NCI-H2171 treated with DMSO at 0.1 percent for 48 hours (cell line): ENCODE measurements at places on chromosomes 16 and 17.
A peak's percentile ranks its signal among the peaks of the same experiment; 100 is the strongest.

- no peak for DNase-seq
Observed at GRCh38 chr17:41803049-41804020, 8.4 kb downstream of the P3H4 start.

GRCh38 chr17:40540448-40540847, 24.8 kb downstream of the CCR7 start:
- DNase-seq: no peak

DNA sequence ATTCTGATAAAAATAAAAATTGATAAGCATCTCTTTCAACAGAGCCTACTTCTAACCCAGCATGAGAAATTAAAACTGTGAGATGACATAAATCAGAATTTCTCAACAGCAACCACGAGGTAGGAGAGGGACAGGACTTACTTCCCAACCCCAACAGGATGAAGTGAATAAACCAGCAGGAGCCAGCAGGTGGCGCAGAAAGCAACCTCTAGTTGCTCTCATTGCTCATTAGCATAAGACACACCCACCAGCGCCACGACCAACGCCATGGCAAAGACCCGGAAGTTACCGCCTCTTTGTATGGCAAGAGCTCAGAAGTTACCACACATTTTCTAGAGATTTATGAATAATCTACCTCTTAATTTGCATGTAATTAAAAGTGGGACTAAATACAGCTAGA, 189.4 kb upstream of the CDH8 start:
- DNase-seq: peak; percentile 70

DNA sequence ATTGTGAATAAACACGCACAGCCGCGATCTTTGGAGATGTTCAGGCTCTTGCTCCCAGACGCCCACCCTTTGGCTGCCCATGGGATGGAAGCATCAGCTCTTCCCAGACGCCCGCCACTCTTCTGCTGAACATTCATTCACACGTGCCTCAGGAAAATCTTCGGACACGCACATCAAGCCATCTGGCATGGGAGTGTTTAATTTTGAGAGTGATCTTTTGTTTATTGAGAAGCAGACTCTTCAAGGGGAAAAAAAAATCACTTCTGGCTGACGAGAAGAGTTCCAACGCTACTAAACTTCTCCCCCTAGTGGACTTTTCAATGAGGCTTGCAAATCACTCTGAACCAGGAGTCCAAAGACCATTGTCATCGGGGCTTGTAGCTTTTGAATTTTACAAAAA, 62.0 kb upstream of the NUDT7 start:
- DNase-seq: peak; percentile 36

- no peak for DNase-seq
Observed at GRCh38 chr16:67558859-67559258, 3.5 kb upstream of the CTCF start.

- no peak for DNase-seq
Observed at GRCh38 chr17:63500543-63501390, 22.4 kb upstream of the KCNH6 start.

DNA sequence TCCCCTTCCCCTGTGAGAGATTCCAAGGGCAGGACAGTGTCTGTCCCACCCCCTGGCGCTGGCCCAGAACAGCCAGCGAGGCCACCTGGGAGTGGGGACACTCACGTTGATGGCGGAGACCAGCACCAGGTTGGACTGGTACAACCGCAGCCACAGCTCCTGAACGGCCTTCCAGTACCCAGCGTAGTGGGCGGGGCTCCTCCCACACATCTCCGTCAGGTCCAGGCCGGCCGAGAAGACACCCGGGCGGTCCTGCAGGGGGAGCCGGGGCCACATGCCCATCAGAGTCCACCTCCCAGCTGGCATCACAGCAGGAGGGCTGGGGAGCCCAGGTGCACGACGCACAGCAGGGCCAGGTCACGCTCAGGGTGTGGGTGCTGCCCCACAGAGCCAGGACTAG, 7.1 kb downstream of the ECI1 start:
- no peak for DNase-seq

GRCh38 chr17:65664696-65665095, 103.2 kb upstream of the AXIN2 start:
- DNase-seq: no peak

DNA sequence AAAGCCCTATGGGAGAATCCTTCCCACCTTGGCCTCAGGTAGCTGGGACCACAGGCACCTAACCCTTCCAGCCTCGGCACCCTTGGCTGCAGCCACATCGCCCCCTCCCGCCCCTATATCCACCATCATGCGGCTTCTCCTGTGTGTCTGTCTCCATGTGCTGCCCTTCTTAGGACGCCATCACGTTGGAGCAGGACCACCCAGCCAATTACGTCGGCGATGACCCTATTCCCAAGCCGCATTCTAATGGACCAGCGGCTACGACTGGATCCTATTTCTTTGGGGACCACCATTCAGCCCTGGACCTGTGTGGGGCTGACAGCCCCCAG, 3.3 kb upstream of the CCDC57 start:
- DNase-seq: no peak

DNA sequence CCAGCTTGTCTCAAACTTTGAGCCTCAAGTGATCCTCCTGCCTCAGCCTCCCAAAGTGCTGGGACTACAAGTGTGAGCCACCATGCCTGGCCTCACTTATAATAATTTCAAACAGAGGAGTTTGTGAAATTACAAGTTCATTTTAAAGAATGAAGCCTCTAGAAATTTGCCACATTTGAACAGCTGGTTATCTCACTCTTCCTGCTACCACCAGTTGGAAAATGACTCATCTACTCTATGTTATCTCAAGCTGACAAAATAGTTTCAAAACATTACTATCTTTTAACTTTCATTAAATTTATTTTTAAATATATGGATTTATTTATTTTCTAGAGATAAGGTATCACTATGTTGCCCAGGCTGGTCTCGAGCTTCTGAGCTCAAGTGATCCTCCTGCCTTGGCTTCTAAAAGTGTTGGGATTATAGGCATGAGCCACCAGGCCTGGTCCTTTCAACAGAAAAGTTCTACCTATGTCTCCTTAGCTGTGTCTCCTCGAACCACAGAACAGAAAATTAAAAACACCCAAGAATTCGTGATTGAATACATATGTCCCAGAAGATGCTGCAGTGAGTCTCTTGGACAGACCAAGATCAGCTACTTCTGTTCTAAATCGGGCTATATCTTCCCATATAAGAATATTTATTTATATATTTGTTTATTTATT, 47.6 kb downstream of the MYH13 start:
- DNase-seq: no peak

DNA sequence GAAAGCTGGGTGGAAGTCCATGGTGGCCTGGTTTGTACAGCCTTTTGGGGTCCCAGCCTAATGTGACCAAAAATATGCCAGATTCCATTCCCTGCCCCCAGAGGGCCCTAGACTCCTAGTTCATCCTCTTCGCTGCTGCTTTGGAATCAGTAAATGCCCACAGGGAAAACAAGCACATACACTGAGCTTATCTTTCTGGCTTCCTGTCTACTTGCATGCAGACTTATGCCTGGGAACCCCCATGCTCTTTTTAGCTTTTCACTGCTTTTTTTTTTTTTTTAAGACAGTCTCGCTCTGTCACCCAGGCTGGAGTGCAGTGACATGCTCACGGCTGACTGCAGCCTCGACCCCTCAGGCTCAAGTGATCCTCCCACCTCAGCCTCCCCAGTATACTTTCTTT, 6.2 kb upstream of the CD300LG start:
- DNase-seq: peak; percentile 12

- DNase-seq: no peak
Observed at GRCh38 chr17:75774471-75774990, 9.5 kb upstream of the GALK1 start.

DNA sequence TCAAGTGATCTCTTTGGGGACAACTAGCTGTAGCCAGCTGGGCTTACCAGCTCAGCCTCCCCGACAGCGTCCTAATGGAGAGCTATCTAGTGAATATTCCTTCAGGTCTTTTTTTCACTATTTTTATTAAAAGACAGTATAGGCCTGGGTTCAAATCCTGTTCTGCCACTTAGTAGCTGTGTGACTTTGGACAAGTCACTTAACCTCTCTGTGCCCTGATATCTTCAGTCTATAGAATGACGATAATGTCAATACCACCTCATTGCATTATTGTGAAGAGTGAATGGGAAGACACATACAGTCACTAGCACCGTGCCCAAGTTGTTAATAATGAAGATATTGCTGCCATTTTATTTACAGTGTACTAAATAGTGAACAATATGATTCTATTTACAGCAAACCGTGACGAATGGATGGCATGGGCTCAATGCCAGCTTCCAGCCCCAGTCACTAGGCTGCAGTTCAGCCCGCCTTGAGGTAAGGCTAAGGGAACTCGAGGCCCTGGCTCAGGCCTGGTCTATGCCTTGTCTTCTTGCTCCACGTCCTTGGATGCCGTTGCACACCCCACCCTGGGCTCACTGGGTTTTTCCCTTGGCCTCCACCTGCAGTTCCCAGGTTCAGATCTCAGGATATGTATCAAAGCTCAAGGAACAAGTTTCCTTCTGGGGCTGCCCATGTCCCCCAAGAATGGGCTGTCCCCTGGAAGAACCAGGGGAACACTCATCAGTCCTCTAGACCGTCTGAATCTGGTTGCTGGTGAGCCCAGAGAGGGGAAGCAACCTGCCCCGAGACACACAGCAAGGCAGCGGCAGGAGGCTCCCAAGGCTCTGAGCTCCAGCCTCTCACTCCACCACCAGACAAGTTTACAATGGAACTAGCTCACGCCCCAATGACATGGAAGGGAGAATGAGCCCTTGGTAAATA, 95.4 kb upstream of the TNRC6C start:
- DNase-seq: no peak

- DNase-seq: no peak
Observed at GRCh38 chr17:10115536-10115932, 82.9 kb downstream of the GAS7 start.

DNA sequence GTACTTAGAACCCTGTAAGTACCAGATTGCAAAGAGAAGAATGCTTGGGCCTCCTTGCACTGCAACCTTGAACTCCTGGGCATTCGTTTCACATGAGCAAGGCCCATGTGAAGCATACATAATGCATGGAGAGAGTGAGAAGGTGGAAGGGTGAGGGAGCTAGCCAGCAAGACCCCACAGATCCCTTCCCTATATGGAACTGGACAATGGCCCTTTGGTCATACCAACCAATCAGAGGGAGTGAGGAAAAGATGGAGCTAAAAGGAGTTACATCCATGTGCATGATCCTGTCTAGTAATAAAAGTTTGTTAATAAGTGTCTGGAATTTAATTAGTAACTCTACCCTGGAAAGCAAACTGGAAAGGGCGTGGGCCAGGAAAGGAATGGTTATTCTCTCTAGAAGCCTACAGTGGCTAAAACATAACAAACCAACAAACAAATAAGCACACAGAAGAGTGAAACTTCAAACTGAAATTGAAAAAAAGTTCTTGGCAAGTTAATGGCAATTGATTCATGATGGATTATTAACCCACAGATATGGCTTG, 29.6 kb downstream of the DNAH3 start:
- no peak for DNase-seq

DNA sequence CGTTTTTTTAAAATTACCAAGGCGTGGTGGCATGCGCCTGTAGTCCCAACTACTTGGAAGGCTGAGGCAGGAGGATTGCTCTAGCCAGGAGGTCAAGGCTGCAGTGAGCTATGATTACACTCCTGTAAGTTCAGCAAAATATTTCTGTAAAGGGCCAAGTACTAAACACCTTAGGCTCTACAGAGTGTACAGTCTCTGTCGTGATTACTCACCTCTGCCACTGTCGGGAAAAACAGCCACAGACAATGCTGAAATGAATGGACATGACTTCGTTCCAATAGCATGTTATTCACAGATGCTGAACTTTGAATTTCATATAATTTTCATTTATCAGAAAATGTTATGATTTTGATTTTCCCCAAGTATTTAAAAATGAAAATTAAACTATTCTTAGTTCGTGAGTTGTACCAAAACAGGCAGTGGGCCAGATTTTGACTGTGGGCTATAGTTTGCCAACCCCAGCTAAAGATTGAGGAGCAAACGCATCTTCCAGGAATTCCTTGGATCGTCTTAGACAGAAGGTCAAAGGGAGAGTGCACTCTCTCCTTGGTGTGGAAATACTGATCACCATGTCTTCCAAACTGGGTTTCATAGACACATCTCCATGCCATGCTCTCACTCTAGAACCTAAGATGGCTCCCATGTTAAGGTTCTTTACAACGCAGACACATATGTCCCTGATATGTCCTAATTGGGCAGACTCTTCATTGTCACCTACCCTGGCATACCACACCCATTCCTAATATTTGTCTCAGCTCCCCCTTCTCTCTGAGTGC, 89.5 kb downstream of the MARF1 start:
- no peak for DNase-seq

DNA sequence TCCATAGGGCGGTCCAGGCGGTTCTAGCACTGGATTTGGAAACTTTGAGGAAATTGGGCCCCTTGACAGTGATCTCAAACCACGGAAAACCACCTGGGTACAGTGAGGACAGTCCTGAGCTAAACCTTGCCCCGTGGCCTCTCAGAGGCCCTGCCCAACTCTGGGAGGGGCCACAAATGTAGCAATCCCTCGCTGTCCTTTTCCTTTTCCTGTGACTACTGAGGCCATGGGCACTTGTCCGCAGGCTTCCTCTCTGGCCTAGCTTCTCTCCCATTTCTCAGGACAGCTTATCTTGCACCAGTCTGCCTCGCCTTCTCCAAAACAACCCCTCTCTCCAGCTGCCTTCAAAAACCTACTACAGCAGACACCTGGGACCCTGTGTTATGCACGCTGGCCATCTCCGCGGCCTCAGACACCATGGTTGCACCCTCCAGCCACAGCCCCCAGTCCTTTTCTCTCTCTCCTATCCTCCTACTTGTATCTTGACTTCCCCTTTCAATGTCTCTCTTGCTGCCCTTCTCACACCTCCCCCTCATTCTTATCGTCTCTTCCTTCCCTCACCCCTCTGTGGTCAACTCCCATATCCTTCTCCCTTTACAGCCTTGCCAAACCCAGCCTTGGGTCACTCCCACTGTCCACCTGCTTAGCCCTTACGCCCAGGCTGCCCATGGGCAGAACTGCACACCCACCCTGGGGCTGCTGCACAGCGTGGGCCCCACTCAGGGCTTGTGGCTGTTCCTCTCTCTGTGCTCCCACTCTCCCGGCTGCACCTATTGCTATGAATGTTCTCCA, 7.6 kb downstream of the SCPEP1 start:
- DNase-seq: no peak

- no peak for DNase-seq
Observed at GRCh38 chr17:41939693-41940090, 9.3 kb downstream of the ODAD4 start.

DNA sequence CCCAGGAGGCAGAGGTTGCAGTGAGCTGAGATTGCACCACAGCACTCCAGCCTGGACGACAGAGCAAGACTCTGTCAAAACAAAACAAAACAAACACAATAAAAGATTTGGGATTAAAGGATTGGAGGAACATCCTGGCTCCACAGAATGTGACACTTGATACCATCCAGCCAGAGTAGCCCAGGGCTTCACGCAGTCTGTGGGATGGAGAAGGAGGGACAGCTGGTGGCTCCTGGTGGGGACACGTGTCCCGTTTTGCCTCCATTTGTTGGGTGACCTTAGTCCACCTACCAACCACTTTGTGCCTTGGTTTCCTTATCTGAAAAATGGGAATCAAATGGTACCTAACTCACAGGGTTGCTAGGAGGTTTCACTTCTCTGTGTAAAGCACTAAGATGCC, 12.4 kb upstream of the CYB561 start:
- DNase-seq: no peak

- DNase-seq: peak; percentile 29
Observed at GRCh38 chr16:21600031-21600773, 825 bp downstream of the METTL9 start.

- peak; percentile 25 for DNase-seq
Observed at GRCh38 chr17:78737332-78737731, 44.7 kb downstream of the CYTH1 start.

- peak; percentile 47 for DNase-seq
Observed at GRCh38 chr16:66608241-66609138, 4.0 kb downstream of the CMTM3 start.

- DNase-seq: no peak
Observed at GRCh38 chr16:72285324-72285723, 113.4 kb upstream of the PMFBP1 start.
